ENCODE measurements at places on chromosomes 3 and 15. TPM values are rescaled to one million over a fixed set of nuclear protein-coding genes. Genes with fewer than 3 reads are reported as not detected.

DNA sequence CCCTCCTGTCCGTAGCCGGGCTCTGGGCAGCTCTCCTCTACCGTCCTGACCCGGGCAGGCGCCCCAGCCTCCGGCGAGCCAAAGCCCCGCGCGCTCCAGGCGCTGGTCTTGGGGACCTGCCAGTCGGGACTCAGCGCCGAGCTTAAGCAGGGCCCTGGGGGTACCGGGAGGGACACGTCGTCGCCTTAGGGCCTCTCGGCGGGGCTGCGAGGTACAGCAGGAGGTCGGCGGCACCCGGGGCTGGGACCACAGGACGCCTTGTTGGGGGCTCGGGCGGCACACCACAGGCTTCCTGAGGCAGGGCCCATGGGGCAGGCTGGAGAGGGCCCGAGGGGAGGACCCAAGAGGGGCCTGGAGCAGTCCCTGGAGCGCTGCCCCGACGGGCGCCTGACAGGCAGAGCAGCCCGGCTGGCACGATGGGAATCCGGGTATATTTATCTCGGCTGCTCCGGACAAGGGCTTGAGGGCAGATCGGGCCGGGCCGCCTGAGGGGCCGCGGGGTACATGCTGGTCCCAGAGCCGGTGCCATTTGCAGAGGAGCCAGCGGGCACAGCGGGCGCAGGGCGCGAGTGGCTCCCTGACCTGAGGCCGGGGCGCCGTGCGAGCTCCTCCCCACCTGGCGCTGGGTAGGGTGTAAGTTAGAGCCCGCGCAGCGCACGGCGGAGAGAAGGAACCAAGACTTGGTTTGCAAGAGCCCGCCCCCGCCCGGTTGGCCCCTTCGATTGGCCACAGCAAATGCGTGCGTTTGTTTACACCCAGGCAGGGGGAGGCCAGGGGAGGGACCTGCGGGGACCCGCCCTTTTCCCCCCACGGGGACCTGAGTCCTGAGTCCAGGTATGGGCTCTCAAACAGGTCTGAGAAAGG is 574 bp downstream of the SLC38A3 start:
- H3K27ac ChIP-seq: no peak overlapping the region
- peak overlapping the region; percentile 37 for H3K4me3 ChIP-seq
- no peaks in the 10 kb centered on the region for H3K36me3 ChIP-seq
- peaks cover 9% of the 10 kb centered on the region for H3K27me3 ChIP-seq

GRCh38 chr3:78728406-78729145 is 1039.2 kb downstream of the ROBO1 start:
- H3K27me3 ChIP-seq: no peaks in the 10 kb centered on the region
- peak; percentile 67 for DNase-seq
- H3K27ac ChIP-seq: no peak overlapping the region
- H3K4me3 ChIP-seq: no peak overlapping the region

DNA sequence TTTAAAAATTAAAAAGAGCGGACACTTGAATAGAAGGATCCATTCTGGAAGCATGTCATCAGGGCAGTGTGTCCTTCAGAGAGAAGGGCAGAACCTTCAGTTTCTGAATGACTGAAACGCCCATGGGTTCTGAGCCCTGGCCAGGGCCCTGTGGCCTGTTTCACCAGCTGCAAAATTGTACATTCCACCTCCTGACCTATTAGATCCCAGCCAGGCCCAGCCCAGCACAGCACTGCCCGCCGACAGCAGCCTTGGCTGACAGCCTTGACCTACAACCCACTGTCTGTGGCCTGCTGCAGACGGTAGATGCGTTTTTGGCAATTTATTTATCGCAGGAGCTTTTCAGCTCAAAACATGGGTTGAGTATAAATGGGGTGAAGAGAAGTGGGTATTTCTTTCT is 5.9 kb upstream of the POLG start:
- DNase-seq: no peak
- H3K4me3 ChIP-seq: no peak overlapping the region
- no peak overlapping the region for H3K27ac ChIP-seq
- H3K4me1 ChIP-seq: peaks cover 3% of the 10 kb centered on the region
- no peaks in the 10 kb centered on the region for H3K36me3 ChIP-seq

DNA sequence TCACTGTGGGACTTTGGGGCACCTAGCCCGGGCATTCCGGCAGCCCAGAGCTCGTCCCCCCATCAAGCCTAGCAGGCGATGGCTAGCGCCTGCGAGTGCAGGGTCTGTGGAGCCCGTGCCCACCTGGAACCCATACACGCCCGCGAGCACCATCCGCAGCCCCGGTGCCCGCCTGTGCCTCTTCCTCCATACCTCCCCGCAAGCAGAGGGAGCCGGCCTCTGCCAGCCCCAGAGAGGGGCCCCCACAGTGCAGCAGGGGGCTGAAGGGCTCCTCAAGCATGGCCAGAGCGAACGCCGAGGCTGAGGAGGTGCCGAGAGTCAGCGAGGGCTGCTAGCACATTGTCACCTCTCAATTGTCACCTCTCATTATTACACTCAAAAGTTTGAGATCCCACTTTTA is 167.8 kb upstream of the EPHA6 start:
- no peak overlapping the region for H3K4me3 ChIP-seq
- H3K36me3 ChIP-seq: no peaks in the 10 kb centered on the region
- H3K27me3 ChIP-seq: no peaks in the 10 kb centered on the region
- H3K4me1 ChIP-seq: no peaks in the 10 kb centered on the region
- no peak for DNase-seq

DNA sequence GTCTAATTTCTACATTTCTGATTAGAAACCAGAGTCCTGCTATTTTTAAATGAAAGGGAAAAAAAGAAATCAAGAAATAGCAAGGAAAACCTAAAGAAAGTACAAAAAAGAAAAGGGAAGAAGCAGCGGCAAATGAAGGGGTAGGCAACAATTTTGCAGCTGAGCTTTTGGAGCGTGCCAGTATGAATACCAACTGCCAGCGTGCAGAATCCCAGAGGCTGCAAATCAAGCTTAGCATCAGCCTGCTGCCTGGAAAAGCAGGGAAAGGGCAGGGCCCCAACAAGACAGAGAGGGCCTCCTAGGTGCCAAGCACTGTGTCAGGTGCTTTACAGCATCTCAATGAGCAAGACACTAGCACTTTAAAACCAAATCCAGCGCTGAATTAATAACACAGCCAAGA is 176.8 kb downstream of the STT3B start:
- no peak overlapping the region for H3K27ac ChIP-seq
- H3K27me3 ChIP-seq: no peaks in the 10 kb centered on the region
- H3K4me1 ChIP-seq: peaks cover 14% of the 10 kb centered on the region
- no peak overlapping the region for H3K4me3 ChIP-seq

GRCh38 chr3:110384601-110385000 is 687.0 kb upstream of the NECTIN3 start:
- H3K36me3 ChIP-seq: no peaks in the 10 kb centered on the region
- H3K4me3 ChIP-seq: no peak overlapping the region
- no peak for DNase-seq
- H3K4me1 ChIP-seq: no peaks in the 10 kb centered on the region
- H3K27ac ChIP-seq: no peak overlapping the region

DNA sequence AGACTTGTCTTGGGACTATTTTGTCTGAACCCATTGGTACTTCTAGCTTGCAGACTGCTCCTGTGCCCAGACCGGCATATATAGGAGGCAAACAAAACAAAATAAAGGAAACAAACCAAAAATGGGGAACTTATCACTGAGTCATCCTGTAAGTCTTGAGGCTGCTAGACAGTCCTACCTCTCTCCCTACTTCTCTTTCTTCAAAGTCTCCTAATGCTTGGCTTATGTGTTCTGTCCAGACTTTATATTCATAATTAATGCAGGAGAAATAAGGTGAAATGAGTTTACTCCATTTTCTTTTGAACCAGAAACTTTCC is 266.2 kb downstream of the ZNF385D start:
- H3K27me3 ChIP-seq: no peaks in the 10 kb centered on the region
- no peak overlapping the region for H3K4me3 ChIP-seq
- no peaks in the 10 kb centered on the region for H3K36me3 ChIP-seq
- no peak overlapping the region for H3K27ac ChIP-seq

GRCh38 chr3:13693441-13693840 is 144.5 kb downstream of the FBLN2 start:
- no peak for DNase-seq
- H3K4me3 ChIP-seq: no peak overlapping the region
- H3K27me3 ChIP-seq: peaks cover 36% of the 10 kb centered on the region
- no peaks in the 10 kb centered on the region for H3K4me1 ChIP-seq
- H3K27ac ChIP-seq: no peak overlapping the region

DNA sequence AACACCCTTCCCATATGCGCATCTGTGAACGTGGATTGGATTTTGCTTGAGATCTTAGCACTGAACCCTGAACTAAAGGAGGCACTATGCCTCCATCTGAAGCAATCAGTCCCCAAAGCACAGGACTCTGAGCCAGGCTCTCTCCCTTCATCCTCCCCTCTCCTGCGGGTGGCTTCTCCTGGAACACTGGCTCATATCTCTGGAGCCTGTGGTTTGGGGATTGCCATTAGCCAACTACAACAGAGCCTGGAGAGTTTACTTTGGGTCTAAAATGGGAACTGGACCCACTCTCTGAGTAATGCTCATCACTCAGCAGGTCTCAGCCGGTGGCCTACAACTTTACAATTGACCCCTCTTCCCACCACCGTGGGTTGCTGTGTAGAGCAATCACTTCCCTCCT is 190.8 kb upstream of the HES1 start:
- no peak for DNase-seq
- no peak overlapping the region for H3K27ac ChIP-seq
- H3K36me3 ChIP-seq: no peaks in the 10 kb centered on the region
- no peak overlapping the region for H3K4me3 ChIP-seq
- no peaks in the 10 kb centered on the region for H3K4me1 ChIP-seq

GRCh38 chr3:177234121-177234520 is 36.8 kb upstream of the TBL1XR1 start:
- no peaks in the 10 kb centered on the region for H3K27me3 ChIP-seq

- no peaks in the 10 kb centered on the region for H3K36me3 ChIP-seq
- no peaks in the 10 kb centered on the region for H3K27me3 ChIP-seq
- peaks cover 55% of the 10 kb centered on the region for H3K4me1 ChIP-seq
- no peak overlapping the region for H3K27ac ChIP-seq
Observed at GRCh38 chr3:4506559-4507023, 13.4 kb downstream of the ITPR1 start.

- no peaks in the 10 kb centered on the region for H3K36me3 ChIP-seq
- no peak for DNase-seq
Observed at GRCh38 chr3:52829482-52829881, 990 bp downstream of the ITIH4 start.

- peak; percentile 58 for DNase-seq
- no peaks in the 10 kb centered on the region for H3K36me3 ChIP-seq
- no peak overlapping the region for H3K27ac ChIP-seq
- no peak overlapping the region for H3K4me3 ChIP-seq
- peaks cover 4% of the 10 kb centered on the region for H3K4me1 ChIP-seq
Observed at GRCh38 chr3:31768479-31769125, 212.5 kb downstream of the OSBPL10 start.

DNA sequence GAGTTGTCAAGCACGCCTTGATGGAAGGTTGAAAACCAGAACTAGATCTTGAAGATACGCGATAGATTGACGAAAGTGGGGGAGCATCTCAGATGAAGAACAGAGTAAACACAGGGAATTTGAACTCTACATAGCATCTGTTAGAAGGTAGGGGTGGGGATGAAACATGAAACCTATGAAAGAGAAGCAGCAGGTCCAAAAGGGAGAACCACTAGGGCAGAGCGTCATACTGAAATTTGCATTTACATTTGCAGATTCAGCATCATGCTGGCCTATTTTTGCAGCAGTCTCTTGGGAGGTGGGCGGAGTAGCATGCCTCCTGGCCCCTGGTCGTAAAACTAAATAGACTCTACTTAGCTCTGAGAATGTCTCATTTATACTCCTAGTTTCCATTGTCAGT is 46.1 kb upstream of the RASGRP1 start:
- H3K27ac ChIP-seq: no peak overlapping the region
- no peaks in the 10 kb centered on the region for H3K27me3 ChIP-seq
- no peaks in the 10 kb centered on the region for H3K36me3 ChIP-seq
- no peak overlapping the region for H3K4me3 ChIP-seq

GRCh38 chr15:96293441-96293840 is 37.1 kb upstream of the NR2F2 start:
- no peak overlapping the region for H3K27ac ChIP-seq
- no peaks in the 10 kb centered on the region for H3K4me1 ChIP-seq
- no peak for DNase-seq
- no peaks in the 10 kb centered on the region for H3K36me3 ChIP-seq

DNA sequence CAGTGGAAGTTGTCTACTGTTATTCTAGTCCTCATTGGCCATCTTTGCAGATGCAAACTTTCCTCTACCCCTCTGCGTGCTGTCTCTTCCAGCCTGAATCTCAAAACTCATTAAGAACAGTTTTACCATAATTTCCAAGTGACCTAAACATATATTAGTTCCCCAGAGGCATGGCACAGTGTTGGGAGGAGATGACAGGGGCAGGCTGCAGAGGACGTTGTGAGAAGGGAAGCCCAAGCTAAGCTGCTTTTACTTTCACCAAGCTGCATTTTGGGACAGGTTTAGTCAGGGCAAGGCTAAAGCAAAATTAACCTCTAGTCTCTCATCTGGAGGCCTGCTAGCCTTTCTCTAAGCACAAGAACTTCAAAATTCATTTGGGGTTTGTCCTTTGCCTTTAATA is 318.6 kb upstream of the SATB1 start:
- H3K36me3 ChIP-seq: no peaks in the 10 kb centered on the region
- no peak for DNase-seq
- H3K4me3 ChIP-seq: no peak overlapping the region
- H3K4me1 ChIP-seq: no peaks in the 10 kb centered on the region
- H3K27me3 ChIP-seq: no peaks in the 10 kb centered on the region

DNA sequence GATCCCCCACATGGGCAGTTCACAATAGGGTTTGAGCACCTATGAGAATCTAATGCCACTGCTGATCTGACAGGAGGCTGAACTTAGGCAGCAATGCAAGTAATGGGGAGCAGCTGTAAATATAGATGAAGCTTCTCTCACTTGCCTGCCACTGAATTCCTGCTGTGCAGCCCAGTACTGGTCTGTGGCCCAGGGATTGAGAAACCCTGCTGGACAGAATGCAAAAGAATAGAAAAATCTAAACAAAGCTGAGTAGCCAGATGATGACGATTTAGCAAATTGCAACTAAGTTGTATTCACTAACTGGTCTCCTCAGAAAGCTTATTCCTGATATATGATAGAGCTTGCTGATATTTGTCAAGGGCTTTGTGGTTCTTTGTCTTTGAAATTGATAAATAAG is 34.3 kb upstream of the APH1B start:
- H3K27me3 ChIP-seq: no peaks in the 10 kb centered on the region
- peaks cover 24% of the 10 kb centered on the region for H3K4me1 ChIP-seq
- DNase-seq: no peak

GRCh38 chr3:100910986-100911385 is 82.2 kb downstream of the ABI3BP start:
- no peaks in the 10 kb centered on the region for H3K36me3 ChIP-seq
- H3K27ac ChIP-seq: no peak overlapping the region
- H3K4me3 ChIP-seq: no peak overlapping the region
- DNase-seq: no peak
- no peaks in the 10 kb centered on the region for H3K27me3 ChIP-seq

SAMMSON gene
- polyA plus RNA-seq: 0.78 TPM

SEMA3G gene
- 2.3 TPM for polyA plus RNA-seq

FBN1 gene
- polyA plus RNA-seq: 5.5 TPM

GOLGA6L24 gene
- polyA plus RNA-seq: not detected

CNTN6 gene
- polyA plus RNA-seq: not detected

SAMD7 gene
- not detected for polyA plus RNA-seq

CLSTN2 gene
- polyA plus RNA-seq: 0.10 TPM
